Epithelial cell of alveolus of lung (primary cell): ENCODE measurements at places on chromosomes 3 and 15. TPM values are rescaled to one million over a fixed set of nuclear protein-coding genes. Genes with fewer than 3 reads are reported as not detected.

TMEM44 gene
- 5.1 and 15.0 TPM in 2 replicates for total RNA-seq

STRA6 gene
- 0.80 and 13.1 TPM in 2 replicates for total RNA-seq

CCDC54 gene
- not detected in 2 replicates for total RNA-seq

LRRK1 gene
- total RNA-seq, result 4.0 and 9.8 TPM in 2 replicates

SPTSSB gene
- not detected in 2 replicates for total RNA-seq

TPRG1 gene
- total RNA-seq, result 0.13 TPM in 1 of 2 replicates, not detected in the other

CCNL1 gene
- 50.3 and 76.6 TPM in 2 replicates for total RNA-seq

CEP19 gene
- total RNA-seq, result 1.7 and 3.4 TPM in 2 replicates

PLA2G4D gene
- not detected in 2 replicates for total RNA-seq

SERPINI2 gene
- not detected in 2 replicates for total RNA-seq

CHRNA5 gene
- 1.0 and 1.3 TPM in 2 replicates for total RNA-seq

ISLR2 gene
- total RNA-seq, result 4.4 TPM in 1 of 2 replicates, not detected in the other

GOLGA6B gene
- total RNA-seq, result not detected in 2 replicates

CIDEC gene
- total RNA-seq, result not detected in 2 replicates

PATL2 gene
- not detected in 2 replicates for total RNA-seq

MEIS2 gene
- total RNA-seq, result 9.6 and 30.7 TPM in 2 replicates

IQCF5 gene
- not detected in 2 replicates for total RNA-seq

CELF6 gene
- 0.72 TPM in 1 of 2 replicates, not detected in the other for total RNA-seq

ROBO2 gene
- total RNA-seq, result 3.6 and 9.6 TPM in 2 replicates

ALCAM gene
- 13.6 and 69.0 TPM in 2 replicates for total RNA-seq

PLD1 gene
- 12.9 and 14.7 TPM in 2 replicates for total RNA-seq

MCF2L2 gene
- 0.52 and 1.4 TPM in 2 replicates for total RNA-seq

P3H2 gene
- 1.4 and 8.1 TPM in 2 replicates for total RNA-seq

MST1R gene
- total RNA-seq, result 0.52 and 3.1 TPM in 2 replicates

ELP6 gene
- 21.1 and 32.1 TPM in 2 replicates for total RNA-seq

IFRD2 gene
- 39.0 and 86.2 TPM in 2 replicates for total RNA-seq

IL17RB gene
- total RNA-seq, result 0.16 TPM in 1 of 2 replicates, not detected in the other

MASP1 gene
- total RNA-seq, result 1.8 and 2.3 TPM in 2 replicates

IGSF11 gene
- total RNA-seq, result not detected in 2 replicates

CCR2 gene
- total RNA-seq, result not detected in 2 replicates

SERPINI1 gene
- 0.56 and 1.6 TPM in 2 replicates for total RNA-seq

EFHB gene
- total RNA-seq, result 1.4 TPM in 1 of 2 replicates, not detected in the other

CCDC39 gene
- total RNA-seq, result not detected in 2 replicates

FAM98B gene
- 6.5 and 12.1 TPM in 2 replicates for total RNA-seq

ESYT3 gene
- total RNA-seq, result under 0.01 TPM in 1 of 2 replicates, not detected in the other

FGF7 gene
- 53.8 and 162 TPM in 2 replicates for total RNA-seq

ZNF620 gene
- total RNA-seq, result 0.39 and 2.6 TPM in 2 replicates

CIAO2A gene
- 79.3 and 97.9 TPM in 2 replicates for total RNA-seq

MKRN3 gene
- 0.08 TPM in 1 of 2 replicates, not detected in the other for total RNA-seq

ACTC1 gene
- total RNA-seq, result 0.52 and 30.7 TPM in 2 replicates

PHLDB2 gene
- 32.3 and 32.5 TPM in 2 replicates for total RNA-seq
